ENCODE measurements at places on chromosomes 12 and 14.
A peak's percentile ranks its signal among the peaks of the same experiment; 100 is the strongest.

DNA sequence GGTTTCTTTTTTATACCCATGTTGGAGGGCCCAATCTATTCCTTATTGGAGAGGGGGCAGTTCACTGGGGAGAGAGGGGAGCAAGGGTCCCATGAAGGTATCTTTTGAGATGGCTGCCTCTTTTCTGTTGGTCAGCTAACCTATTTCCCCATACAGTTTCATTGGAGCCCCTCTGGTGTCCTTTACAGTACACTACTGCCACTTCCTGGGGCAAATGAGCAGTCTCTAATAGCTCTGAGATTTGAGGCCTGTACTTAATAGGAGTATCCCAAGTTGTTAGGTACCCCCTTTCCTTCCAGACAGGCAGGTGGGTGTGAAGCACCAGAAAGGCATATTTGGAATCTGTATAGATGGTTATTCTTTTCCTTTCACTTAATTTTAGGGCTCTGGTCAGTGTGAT, 41.3 kb upstream of the RNU6-8 start:
- DNase-seq, result no peak

GRCh38 chr12:74891083-74891668, 318.5 kb downstream of the KCNC2 start:
- DNase-seq, result no peak

DNA sequence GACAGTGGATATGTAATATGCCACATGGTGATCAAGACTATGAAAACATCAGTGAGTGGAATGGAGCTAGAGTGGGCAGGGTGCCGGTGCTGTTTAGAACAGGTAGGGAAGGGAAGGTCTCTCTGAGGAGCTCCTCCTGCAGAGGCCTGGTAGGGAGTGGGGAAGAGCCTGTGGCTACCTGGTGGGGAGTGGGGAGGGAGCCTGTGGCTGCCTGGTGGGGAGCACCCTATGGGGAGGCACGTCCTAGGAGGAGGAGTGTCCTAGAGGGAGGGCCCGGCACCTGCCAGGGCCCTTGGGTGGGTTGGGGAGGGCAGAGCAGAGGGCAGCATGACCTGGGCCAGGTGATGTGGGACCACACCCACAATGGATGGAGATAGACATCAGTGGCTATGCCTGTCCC, 122.6 kb downstream of the ADGRD1 start:
- no peak for DNase-seq

DNA sequence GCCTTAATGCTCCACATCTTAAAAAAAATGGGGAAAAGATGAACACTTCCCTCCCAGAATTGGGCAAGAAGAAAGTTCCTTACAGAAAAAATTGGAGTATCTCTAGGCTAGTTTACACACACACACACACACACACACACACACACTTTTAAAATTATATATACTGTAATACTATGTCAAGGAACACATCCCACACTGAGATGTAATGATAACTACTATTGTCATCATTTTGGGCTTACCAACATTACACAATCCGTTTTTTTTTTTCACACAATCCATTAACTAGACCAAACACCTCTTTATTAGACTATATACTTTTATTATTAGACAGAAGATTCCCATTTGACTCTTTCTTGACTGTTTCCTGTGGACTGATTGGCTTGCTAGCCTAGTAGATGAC, 2.5 kb downstream of the LTBR start:
- no peak for DNase-seq

GRCh38 chr14:32361674-32362073, 32.6 kb downstream of the AKAP6 start:
- DNase-seq, result no peak

GRCh38 chr12:129393357-129393937, 510.4 kb downstream of the TMEM132D start:
- no peak for DNase-seq

DNA sequence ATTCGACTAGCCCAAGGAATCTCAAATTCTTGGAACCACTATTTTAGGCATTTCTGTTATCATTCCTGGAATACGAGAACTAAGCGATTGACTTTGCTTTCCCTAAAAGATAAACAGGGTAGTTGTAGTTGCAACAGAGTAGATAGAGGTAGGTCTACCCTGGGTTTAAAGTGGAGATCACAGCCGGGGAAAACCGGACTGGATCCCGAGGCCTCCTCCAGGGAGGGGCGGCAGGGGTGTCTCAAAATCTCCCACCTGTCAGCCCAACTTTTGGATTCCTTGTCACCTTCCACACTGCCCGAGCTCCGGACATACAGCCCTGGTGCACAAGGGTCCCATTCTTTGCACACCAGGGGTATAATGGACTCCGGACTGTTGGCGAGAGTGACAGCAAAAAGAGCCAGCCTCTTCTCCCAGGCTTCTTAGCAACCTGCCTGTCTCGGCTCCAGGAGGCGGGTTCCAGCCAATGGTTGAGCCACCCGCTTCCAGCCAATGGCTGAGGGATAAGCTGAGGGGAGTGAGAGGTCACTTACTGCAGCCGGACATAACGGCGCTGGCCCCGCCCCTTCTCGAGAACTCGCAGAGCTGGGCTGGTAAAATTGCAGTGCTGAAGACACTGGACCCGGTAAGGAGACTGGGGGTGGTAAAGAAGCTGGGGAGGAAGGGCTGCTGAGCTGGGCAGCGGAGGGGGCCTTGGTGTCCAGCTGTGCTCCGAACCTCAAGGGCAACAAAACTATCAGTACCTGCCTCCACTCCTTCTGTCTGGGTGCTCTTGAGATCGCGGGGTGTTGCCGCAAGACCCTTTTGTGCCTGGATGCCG, at the start of gene SUOX:
TSS of gene SUOX (plus strand) at position 562 of the 820 bp plus-strand sequence. CDS start 4,946 bp downstream, outside the sequence.
- DNase-seq, result peak; percentile 98

DNA sequence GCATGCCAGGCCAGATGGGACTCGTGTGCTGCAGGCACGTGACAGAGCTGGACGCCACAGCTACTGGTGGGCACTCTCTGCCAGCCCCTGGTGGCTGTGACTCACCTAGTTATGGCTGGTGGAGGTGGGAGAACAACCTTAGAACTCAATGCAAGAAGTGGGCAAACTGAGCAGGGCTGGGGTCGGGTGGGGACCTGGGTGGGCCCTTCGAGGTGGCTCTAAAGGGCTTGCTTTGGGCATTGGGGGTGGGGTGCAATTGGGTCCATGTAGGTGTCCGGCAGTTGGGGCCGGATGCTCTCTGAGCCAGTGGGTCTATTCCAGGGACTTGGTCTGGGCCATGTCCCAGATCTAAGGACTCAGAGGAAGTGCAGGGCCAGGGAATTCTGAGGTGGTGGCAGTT, 5.1 kb upstream of the SERPINA12 start:
- DNase-seq, result no peak

GRCh38 chr12:66653796-66654195, 25.1 kb downstream of the GRIP1 start:
- no peak for DNase-seq

DNA sequence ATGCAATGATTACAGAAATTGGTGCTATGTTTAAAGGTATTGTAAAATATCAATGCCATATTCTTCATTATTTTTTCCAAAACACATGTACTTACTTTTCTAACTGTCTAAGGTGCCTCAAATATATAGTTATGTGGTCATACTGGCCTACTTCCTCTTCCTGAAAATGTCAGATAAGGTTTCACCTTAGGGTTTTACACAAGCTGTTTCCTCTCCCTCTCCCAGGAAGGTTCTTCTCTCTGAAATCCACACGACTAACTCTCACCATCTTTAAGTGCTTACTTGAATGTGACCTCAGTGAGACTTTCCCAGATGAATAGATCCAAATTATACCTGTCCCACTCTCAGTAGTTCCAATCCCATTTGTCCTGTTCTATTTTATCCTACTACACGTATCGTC, 11.6 kb upstream of the CLEC4D start:
- DNase-seq, result no peak

- DNase-seq, result peak; percentile 54
These were observed 21.7 kb downstream of the RACGAP1 start for GRCh38 chr12:50003595-50003994.

DNA sequence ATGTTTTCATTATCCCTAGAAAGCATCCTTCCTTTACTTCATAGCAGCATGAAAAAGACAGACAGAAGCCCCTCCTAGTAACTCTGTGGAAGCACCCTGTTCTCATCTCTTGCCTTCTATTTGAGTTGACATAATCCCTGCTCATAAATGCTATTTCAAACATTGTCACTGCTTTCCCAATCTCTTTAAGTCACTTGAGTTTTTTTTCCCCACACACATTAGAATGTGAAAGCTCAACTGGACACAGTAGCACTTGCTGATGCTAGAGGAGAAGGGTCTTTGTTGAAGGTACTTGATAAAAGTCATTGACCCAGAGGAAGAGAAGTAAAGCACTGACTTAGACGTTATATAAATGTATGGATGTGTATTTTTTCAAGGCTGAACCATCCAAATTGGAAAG, 3.0 kb downstream of the E2F7 start:
- DNase-seq, result no peak

- DNase-seq, result no peak
These were observed 29.4 kb upstream of the PPP2R5C start for GRCh38 chr14:101732118-101732517.

GRCh38 chr12:24975425-24975824, 26.5 kb upstream of the BCAT1 start:
- DNase-seq, result no peak

DNA sequence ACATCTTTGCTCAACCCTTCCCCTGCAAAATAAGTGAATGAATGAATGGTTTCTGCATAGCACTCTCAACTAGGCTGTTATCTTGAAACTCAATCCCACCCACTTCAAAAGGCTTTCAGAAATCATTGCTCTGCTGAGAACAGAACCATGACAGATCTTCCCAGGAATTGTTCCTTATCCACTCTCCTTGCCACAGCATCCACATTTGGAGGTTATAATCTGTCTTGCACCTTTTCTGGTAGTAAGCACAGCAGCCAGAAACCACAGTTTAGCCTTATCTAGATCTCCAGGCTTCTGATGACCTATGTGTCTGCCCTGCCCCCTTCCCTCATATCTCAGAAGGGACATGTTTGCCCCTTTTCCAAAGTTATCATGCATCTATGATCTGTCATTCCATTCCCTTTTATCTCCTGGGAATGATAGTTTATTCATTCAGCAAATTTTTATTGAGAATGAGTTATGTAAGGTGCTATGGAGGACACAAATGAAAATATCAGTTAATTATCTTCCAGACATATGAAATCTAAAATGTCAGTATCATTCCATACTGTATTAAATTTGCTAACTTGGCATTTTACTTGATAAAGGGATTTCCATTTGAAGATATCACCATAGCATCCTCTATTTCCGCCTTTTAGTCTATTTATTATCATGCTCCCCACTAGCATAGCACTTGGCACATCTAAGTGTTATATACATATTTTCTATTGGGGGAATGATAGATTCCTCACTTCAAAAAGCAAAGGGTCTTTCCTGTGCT, 21.4 kb downstream of the LGR5 start:
- DNase-seq, result no peak
